ENCODE measurements at places on chromosomes 2 and 18.
A peak's percentile ranks its signal among the peaks of the same experiment; 100 is the strongest.

GRCh38 chr18:44075038-44075437 is 605.6 kb upstream of the SETBP1 start:
- no peak for DNase-seq

DNA sequence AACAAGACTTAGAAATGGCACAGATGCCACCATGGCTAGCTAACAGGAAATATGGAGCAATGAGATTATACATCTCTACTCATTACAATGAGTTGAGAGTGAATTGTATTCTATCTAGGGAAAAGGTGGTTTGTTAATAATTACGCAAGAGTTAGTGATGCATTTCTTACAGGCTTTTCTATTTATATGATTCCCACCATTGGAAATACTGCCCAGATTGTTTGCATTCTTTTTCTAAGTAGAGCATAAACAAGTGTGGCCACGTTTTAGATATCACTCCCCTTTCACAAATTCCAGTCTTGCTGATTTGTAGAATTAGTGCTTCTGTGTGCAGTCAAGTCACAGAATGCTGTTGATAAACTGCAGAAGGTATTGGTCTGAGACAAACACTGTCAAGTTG is 56.6 kb downstream of the ZNF804A start:
- no peak for DNase-seq

DNA sequence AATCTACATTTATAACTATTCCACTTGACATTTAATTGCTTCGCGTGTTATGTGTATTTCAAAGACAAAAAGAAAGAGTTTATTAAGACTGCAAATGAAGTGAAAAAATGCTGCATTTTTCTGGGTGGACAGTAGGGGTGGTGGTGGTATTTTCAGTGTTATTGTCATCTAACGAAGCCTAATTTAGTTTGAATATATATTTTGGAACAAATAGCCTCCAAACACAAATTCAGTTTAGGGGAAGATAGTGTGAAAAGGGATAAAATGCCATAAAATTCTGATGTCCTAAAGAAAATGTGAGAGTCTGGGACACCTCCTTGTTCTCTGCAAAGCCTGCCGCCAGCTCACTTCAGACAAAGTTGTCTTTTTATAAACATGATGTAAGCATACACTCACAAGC is 425.1 kb downstream of the NRXN1 start:
- no peak for DNase-seq

DNA sequence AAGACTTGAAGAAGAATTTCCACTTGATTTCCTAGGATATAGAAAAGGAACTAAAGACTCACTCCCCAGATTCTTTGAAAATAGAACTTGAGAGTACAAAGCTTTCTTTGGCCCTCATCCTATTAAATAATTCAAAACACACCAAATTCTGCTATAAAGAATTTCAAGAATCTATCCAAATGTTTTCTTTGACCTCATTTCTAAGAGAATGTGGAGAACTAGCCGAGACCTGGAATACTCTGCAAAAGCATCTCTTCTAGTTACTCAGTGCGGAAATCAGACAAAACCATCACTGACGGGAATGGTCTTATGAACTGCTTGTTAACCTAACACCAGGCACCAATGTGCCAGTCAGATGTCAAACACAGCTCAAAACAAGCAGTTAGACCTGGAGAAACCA is 44.2 kb upstream of the ARL5A start:
- DNase-seq, result no peak

DNA sequence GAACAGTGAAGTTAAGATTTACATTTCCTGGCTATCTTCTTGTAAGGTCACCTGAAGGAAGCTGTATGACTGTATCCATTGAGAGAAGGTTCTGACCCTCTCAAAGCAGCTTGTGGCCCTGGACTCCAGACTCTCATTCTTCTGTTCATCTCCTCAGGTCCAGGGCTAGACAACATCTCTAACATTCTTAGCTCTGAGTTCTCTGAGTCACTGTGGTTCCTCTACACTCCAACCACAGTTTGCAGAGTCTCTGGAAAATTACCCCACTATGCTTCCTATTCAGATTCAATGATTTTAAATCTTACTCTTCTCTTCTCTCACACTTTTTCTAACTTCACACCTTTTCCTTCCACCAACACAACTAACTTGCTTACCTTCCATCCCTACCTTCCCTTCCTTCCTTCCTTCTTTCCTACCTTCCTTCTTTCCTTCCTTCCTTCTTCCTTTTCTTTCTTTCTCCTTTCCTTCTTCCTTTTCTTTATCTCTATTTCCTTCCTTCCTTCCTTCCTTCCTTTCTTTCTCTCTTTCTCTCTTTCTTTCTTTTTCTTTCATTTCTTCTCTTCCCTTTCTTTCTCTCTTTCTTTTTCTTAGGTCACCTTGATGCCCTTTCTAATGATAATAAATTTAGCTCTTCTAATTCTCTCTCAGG is 824.3 kb upstream of the ZEB2 start:
- DNase-seq, result no peak

DNA sequence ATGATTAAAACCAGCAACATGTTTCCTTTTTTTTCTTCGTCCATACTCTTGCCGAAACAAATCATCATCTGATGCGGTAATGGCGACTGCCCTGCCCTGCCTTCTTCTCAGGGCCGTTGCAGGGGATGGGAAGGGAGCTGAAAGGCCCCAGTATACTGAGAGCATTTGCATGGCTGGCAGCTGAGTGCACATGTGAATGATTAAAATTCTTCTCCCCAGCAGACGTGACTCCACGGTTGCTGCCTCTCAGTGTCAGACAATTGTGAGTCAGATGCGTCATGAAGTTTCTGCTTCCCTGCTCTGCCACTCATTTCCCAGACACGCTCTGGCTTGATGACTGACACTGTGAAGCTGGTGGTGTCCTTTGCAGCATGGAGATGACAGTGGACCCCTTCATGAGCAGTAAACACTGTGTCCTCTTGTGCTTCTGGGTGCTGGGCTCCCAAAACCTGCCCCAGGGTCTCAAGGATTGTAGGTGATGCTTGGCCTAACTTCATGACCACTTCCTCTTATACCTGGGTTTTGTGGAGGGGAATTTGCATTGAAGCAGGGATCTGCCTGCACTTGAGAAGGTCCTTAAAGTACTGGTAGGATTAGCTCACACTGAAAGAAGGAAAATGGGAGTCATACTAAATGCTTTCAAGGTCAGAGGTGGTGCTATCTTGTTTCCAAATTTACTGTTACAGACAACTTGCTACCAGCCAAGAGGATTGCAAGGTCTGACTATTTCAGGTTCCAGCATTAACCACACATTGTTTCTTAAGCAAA is 222.5 kb upstream of the COPS8 start:
- DNase-seq, result peak; percentile 34
